ENCODE measurements at places on chromosomes 13 and 19.

DNA sequence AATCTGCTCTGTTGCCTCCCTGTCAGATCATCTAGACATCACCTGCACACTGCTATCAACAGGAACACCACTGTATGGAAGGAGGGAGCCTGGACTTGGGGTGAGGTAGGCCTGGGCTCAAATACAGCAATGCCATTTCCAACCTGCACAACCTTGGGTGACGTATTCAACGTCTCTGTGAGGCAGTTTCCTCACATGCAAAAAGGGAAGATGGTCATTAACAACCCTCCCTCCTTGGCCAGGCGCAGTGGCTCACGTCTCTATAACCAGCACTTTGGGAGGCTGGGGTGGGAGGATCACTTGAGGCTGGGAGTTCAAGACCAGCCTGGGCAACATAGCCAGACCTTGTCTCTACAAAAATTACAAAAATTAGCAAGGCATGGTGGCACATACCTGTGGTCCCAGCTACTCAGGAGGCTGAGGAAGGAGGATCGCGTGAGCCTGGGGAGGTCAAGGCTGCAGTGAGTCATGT, 13.1 kb downstream of the XRCC1 start:
- DNase-seq, result no peak

- no peak for DNase-seq
Measured at GRCh38 chr13:24178847-24179485, 18.4 kb downstream of the SPATA13 start.

- no peak for DNase-seq
Measured at GRCh38 chr19:41925208-41926003, 2.8 kb downstream of the ERFL start.

DNA sequence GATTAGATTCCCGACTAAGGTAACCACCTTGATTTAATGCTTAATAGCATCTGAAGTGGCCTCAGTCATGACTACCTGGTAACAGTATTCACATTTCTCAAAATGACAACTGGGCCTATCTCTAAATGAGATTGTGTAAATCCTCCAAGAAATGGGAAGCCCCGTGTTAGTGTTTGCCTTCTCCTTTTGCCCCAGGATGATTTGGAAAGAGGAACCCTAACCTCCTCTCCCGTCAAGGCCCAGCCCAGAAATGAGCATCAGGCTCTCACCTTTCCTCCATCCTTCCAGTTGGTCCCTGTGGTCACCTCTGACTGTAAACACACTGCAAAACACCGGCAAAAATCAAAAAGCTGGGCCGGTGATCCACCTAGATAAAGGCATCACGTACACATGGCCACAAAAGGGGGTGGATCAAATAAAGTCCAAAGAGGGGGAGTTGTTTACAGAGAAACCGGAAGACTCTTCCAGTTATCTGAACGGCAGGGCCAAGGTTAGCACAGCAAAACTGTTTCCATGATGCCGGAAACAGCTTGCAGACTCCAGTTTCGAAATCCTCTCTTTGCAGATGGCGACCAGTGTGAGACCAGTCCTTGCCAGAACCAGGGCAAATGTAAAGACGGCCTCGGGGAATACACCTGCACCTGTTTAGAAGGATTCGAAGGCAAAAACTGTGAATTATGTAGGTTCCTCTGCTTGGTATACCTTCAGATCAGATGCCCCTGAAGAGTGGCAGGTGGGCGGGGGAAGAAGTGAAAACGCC, 16.4 kb downstream of the F10 start:
- no peak for DNase-seq

- no peak for DNase-seq
Measured at GRCh38 chr19:51469162-51469561, 9.2 kb upstream of the CEACAM18 start.

DNA sequence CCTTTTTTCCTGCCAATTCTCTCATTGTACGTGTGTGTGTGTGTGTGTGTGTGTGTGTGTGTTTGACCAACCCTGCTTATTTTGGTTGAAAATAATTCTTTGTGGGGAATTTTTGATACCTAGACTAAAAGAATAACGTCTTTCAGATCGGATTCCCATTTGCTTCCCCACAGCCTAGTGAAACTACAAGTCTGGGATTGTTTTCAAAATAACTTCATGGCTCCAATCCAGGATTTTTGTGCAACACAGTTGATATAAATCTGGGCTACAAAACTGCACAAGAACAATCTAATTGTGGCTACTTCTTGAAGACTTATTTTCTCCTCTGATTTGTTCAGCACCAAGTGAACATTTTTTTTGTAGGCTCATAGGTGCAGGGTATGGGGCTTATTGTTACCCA, 332.8 kb upstream of the MIR17HG start:
- DNase-seq, result no peak

DNA sequence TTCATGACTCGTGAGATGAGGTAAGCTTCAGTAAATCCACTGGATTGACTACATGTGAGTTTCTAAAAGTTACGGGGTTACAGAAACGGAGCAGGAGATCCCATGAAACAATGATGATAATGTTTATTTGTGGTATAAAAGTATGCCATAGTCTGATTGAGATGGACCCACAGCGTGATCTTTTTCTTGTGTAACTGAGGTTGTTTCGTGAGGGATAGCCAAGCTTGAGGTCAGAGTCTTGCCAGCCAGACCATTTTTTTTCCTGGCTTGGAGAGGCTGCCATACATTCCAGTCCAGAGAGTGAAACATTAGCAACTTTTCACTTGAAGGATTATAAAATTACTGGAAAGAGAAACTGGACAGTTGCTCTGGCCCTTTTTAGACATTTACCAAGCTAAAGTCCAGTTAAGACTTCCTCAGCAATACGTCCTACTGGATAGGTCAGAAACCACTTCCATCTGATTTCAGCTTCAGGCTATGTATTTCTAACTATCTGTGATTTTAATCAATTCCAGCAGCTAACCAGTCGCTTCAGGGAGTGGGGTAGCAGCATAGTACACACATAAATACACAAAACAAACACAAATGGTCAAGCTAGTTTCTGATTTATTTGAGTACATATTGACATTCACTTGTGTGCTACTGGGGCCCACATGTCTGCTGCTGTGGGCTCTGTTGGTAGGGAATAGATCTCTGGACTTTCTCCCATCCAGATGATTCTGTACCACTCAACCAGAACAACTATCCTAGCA, 194.6 kb downstream of the POSTN start:
- no peak for DNase-seq

- no peak for DNase-seq
Measured at GRCh38 chr13:114005206-114005724, 31.4 kb upstream of the C13orf46 start.

DNA sequence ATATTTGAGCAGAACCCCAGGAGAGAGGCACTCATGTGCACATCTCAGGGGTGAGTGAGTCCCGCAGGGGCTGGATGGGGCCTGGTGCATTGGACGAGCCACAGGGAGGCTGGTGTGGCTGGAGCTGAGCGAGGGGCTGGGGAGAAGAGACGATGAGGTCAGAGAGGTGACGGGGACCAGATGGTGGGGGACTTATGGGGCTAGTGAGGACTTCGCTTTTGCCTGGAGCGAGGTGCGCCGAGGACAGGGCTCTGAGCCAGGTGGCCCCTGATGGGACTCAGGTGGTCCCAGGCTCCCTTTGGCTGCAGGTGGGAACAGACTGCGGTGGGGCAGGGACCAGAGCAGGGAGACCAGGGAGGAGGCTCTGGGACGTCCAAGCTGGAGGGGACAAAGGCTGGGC, 6.9 kb upstream of the FXYD3 start:
- no peak for DNase-seq
